Inflammatory macrophage (primary cell): ENCODE measurements at places on chromosomes 1 and 21.

GRCh38 chr1:180970333-180971079 is 52.2 kb downstream of the STX6 start:
- DNase-seq = peak; percentile 16

DNA sequence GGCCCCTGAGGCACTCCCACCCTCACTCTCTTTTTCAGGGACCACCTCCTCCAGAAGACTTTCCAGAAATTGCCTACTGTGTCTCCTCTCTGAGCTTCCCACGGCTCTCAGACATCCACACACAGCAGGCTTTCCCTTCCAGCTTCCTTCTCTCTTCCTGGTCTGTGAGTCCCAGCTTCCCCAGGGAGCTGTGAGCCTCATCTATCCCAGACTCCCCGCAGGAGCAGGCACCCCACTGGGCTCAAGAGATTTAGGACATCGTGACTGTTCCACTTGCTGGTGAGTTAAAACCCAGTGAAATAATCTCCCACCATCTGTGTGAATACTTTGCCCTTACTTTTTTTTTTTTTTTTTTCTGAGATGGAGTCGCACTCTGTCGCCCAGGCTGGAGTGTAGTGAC is 22.0 kb upstream of the PRELP start:
- DNase-seq = no peak

- no peak for DNase-seq
These were observed 80.6 kb upstream of the TRABD2B start for GRCh38 chr1:48077795-48078222.

DNA sequence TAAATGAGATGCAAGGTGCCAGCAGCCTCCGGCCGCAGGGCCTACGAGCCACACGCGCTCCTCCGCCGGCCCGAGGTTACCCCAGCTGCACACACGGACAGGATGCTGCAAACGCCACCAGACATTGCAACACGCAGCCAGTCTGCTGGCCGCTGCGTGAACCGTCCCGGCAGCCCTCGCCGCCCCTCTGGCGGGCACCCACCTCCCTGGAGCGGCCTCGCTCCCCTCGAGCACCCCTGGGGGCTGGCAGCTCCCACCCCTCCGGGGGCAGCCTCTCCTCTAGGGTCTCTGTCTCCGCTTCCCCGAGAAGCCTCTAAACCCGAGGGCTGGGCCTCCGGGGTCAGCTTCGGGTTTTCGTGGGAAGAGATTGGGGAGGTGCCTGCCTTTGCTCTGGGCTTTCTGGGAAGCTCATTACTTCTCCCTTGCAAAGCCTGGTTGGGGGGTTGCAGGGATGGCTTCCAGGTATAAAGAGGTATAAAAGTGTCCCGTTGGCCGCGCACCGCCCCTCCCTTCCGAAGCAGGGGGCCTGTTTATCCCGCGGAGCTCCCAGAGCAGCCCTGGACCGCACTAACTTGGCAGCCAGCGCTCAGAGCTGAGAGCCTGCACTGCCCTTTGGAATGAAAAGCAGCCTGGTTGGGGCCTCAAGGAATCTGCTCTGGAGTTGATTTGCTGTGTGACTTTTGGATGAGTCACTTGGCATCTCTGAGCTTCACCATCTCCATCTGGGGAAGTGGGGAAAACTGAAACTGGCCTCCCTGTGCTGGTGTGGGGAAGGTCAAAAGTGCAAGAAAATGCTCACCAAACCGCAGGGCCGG is 21.8 kb downstream of the DHRS3 start:
- DNase-seq = peak; percentile 96

DNA sequence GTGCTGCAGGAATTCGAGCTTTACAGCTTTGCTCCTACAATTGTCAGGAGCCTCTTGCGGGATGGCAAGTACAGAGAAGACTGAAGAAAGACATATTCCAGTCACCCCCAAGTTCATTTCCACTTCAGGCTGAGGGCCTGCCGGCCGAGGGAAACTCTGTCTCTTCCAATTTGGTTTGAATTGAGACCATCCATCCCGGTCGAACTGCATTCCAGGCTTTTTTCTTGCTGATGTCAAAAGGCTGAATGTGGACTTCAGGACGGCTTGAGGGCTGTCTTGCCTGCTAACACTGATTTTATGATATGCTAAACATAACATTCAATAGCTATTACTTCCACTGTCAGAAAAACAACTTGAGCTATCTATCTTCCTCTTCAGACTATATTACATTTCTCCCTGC is 79.8 kb upstream of the PLXNA2 start:
- no peak for DNase-seq

DNA sequence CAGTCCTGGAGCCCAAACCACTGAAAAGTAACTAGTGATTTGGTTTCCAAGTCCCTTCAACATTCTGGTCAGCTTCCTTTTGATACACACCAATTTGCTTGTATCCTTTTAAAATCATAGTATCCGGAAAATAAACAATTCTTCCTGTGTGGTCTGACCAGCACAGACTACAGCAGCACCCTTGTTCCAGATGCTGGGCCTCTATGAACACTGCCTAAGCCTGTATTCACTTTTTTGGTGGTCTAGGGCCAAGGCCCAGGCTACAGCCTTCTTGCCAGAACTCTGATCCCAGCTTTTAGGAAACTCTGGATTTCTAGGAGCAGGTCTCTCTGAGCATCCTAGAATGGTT is 801 bp upstream of the DDAH1 start:
- DNase-seq = no peak

DNA sequence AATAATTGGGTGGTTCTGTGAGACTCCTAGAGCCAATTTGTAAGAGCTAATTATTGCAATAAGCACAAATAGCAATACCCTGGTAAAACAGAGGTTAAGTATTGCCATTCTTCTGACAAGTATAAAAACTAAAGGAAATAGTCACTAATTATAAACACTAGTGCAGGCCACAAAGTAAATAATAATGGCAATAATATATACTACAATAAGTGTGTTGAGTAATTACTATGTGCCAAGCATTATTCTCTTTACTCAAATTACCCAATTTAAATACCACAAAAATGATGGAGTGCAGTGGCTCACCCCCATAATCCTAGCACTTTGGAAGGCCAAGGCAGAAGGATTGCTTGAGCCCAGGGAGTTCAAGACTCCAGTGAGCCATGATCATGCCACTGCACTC is 15.3 kb downstream of the ZMYM6 start:
- no peak for DNase-seq
